Fibroblast of the aortic adventitia (primary cell): ENCODE measurements at places on chromosomes 2 and 18.

DNA sequence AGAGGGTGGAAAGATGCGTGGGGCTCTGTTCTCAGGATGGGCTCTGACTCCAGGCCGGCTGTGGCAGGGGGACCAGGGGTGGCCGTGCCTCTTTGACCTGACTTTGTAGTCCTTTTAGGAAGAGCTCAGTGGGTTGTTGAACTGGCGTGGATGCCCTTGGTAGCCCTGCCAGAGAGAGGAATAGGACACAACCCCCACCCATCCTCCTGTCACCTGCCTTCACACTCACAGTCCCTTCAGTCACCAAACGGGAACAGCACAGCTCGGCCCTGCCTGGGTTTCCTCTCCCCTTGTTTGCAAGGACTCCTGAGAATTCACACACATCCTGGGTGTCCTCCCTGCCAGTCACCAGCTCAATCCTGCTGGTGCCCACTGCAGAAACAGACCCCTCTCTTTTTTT lies 20.1 kb upstream of the MRPL33 start:
- no peak for DNase-seq

DNA sequence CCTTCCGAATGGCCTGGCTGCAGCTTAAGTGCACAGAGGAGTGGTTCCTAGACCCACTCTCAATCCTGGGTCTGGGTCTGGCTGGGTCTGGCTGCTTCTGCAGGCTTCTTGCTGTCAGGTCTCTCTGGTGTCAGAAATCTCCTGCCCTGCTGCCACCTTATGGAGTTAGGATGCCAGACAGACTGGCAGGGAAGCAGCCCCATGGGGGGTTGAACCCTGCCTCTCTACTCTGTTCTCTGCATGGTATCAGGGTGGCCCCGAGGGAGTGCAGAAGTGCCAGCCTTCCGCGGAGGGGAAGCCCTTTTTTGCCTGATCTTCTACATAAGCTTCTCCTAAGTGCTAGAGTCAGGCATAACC lies 89.4 kb downstream of the ZCCHC2 start:
- DNase-seq = no peak

GRCh38 chr2:231332388-231332787 lies 63.1 kb upstream of the B3GNT7 start:
- DNase-seq = no peak

GRCh38 chr2:17544256-17544655 lies 3.8 kb downstream of the VSNL1 start:
- peak; percentile 52 for DNase-seq

GRCh38 chr2:73174941-73175662 lies 27.3 kb upstream of the NOTO start:
- DNase-seq = no peak

DNA sequence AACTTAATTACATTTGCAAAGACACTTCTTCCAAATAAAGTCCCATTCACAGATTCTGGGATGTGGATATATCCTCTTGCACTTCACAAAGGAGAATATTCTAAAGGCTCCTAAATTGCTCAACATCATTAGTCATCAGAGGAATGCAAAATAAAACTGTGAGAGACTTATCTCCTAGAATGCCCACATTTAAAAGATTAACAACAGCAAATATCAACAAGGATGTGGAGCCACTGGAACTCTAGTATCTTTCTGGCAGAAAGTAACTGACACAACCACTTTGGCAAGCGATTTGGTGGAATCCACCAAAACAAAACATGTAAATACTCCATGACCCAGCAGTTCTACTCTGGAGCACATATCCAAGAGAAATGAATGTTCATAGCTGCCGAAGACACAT lies 4.6 kb downstream of the NEU2 start:
- DNase-seq = peak; percentile 82

DNA sequence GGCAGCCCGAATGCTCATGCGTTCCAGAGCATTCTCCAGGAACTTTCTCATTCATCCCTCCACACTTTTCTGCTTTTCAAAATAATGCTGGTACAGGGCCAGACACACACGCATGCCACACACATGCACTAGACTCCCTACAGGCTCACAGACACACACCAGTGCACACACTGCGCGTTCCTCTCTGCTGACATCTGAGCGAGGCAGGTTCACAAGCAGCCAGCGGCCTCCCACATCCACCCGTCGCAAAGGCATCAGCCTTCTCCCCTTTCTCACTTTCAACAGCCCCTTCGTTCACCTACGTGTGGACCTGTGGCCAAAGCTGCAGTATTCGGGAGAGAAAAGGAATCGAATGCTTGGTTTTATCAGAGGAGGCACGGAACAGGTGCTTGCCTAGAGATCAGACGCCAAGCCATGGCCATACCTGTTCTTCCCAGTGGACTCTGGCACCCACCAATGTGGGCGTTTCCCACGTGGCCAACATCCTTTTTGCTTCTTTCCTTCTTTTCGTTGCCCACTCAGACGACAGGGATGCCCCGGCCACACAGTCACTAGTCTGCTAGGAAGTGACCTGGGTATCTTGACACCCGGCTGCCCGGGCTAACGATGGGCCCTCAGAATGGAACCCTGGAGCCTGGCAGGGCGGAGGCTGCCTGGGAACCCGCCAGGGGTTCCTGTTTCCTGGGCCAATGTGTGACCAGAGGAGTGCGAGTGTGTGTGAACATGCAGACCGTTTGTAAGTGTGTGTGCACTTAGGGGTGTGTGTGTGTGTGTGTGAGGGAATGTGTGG lies 85.8 kb upstream of the ID2 start:
- no peak for DNase-seq

DNA sequence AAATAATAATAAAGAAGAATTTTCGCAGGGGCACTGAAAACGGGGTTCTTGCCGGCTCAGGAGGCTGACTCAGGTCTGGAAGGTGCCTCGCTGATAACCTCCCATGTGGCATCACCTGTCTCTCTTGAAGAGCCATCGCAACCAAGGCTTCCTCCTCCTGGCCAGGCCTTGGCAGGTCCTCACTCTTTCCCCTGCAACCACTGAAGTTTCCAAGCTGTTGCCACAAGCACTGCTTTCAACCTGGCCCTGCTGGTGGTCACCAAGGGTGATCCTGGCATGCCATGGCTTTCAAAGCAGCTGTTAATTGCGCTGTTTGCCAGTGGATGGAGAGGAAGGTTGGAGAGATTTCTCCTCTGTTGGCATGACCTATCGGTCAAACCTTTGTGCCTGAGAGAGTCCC lies 163.6 kb upstream of the COPS8 start:
- no peak for DNase-seq

DNA sequence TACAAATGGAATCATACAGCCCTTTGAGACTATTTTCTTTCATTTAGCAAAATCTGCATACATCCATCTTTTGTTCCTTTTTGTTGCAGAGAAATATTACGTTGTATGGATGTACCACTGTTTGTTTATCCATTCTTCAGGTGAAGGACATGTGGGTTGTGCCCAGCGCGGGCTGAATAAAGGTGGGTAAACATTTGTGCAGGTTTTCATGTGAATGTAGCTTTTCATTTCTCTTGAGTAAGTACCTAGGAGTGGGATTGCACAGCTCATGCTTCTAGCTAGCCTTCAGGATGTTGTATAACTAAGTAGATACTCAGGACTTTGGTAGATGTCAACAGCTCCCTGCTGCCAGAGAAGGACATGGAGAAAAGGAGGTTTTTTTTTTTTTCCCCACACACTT lies 50.6 kb upstream of the SPRED2 start:
- DNase-seq = no peak

GRCh38 chr2:5982193-5982902 lies 290.2 kb downstream of the SOX11 start:
- no peak for DNase-seq

DNA sequence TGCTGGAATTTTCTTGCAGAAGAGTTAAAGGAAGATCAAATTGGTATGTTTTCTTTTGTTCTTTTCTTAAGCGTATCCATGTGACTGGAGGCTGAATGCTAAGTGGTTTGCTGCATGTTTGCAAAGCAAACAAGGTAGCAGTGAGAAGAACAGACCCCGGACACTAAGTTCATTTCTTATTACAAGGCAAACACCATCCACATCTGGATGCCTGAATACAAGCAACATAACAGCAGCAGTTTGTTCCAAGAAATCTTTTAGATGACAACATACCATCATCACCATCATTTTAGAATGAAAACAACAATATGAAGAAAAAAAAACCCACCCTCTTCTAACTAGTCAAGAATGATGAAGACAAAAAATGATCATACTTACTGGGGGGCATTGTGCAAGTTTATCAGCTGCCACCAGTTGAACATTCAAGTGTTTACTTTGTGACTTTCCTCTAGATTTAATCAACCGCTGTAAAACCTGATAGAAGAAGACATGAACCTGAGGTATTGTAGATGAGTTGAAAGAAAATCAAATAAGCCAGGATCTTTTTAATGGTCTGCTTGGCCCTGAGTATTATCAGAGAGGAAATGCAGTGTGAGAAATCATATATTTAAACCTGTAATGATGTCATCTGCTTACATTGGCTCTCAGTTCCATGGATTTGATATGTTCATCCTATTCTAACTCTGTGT lies 25.0 kb upstream of the ARL5A start:
- no peak for DNase-seq

- peak; percentile 77 for DNase-seq
Measured at GRCh38 chr2:193841384-193842150, 1646.8 kb upstream of the TMEFF2 start.

GRCh38 chr2:23397478-23397877 lies 12.5 kb downstream of the KLHL29 start:
- DNase-seq = no peak

DNA sequence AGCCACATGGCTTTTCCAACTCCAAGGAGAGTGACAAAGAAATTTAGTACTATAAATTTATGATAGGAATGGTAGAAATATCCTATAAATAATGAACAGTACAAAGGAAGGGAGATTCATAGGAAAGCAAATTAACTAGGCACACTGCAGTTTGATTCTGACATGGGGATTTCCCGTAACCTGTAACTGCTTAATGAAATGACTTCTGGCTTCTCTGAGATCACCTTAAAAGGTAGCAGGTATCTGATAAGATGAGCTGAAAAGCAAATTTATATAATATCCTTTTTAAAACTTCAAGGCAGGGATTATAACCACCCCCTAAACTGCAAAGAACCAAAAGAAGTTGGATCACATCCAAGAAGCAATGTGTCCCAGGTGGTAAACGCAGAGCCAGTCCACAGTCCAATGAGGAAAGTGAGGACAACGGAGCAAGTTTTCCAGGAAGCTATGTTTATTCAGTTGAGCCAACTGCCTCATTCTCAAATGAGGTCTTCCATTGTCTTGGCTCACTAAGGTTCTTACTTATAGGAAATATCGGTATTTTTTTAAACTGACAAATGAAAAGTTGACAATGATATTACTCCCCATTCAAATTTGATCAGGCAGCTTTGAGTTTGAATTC lies 43.0 kb downstream of the WIPF1 start:
- DNase-seq = no peak

GRCh38 chr2:23691565-23691964 lies 235.4 kb downstream of the ATAD2B start:
- no peak for DNase-seq

DNA sequence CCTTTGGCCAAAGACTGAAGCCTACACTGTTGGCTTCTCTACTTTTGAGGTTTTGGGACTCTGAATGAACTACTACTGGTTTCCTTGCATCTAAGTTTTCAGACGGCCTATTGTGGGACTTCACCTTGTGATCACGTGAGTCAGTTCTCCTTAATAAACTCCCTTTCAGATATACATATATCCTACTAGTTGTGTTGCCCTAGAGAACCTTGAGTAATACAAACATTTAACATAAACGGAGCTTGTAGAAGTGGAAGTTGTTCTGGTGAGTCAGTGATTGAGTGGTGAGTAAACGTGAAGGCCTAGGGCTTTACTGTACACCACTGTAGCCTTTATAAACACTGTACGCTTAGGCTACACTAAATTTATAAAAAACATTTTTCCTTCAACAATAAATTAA lies 107.2 kb upstream of the CDH2 start:
- peak; percentile 23 for DNase-seq

- peak; percentile 28 for DNase-seq
Measured at GRCh38 chr2:66573821-66574233, 138.9 kb downstream of the MEIS1 start.

DNA sequence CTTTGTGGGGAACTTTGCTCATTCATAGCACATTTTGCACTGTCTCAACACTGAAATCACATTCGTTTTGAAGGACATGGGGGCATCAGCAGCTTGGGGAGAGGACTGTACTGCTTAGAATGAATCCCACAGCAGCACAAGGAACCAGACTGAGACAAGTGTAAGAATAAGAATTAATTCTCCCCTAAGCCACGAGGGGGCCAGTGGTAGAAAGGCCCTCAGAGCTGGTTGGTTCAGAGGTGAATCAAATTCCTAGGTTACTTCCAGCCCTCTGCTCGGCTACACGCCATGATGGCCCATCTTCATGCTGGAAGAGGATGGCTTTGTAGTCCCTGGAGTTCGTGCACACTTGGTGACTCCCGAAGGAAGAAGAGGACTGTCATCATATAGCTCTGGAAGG lies 12.0 kb upstream of the MC5R start:
- no peak for DNase-seq

GRCh38 chr2:15677141-15677843 lies 85.6 kb downstream of the DDX1 start:
- no peak for DNase-seq
